Endothelial cell (in vitro differentiated cells): ENCODE measurements at places on chromosomes 1 and 21.

DNA sequence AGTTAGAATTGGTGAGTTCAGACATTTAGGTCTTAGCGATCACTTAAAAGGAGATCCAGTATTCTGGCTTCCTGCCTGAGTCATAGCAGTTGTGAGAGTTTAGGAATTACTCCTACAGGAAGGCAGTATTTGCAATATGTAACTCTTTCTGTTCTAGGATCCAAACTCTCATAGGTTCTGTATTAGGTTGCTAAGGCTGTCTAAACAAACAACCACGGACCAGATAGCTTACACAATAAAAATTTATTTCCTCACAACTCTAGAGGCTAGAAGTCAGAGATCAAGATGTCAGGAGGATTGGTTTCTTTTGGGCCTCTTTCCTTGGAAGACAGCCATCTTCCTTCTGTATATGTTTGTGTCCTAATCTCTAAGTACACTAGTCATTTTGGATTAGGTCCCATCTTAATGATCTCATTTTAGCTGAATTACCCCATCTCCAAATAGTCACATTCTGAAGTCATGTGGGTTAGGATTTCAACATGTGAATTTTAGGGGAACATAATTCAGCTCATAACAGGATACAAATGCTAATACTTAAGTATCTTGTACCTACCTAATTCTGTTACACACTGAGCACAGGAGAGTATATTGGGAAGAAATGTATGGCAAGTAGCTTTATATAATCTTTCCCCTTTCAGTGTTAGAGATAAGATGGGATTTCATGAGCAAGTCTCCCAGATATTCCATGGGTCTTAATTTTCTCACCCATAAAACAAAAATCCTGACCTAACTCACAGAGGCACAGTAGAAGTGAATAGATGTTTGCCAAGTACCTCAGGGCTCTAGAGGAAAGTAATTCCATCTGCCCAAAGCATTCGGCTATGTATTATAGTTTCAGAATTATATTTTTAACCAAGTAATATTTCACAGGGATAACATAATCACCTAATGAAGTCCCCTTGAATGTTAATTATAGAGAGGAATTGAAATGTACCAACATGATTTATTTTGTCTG, 144.4 kb downstream of the PTBP2 start:
- H3K27me3 ChIP-seq, result peaks cover 2% of the 10 kb centered on the region
- no peak overlapping the region for H3K27ac ChIP-seq

DNA sequence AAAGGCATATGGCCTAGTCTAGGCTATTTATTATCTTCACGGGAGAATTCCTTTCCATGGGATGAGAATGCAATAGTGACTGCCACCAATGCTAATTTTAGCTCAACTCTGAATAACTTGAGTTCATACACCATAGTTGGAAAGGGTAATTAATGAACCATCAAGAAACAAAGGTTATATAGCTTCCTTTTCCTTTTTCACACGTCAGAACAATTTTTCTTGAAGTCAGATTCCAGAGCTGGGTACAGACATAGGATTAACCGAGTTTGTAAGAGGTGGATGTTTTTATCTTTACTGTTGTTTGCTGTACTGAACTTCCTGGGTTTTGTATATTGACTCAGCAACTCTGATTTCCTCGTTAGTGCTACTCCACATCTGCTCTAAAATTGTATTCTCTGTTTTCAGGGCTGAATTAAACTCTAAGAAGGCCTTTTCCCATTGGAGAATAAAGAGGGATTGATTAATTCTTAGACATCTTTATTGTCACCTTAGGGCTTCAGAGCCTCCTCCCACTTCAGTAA, 262.0 kb downstream of the NUF2 start:
- H3K4me1 ChIP-seq, result peaks cover 9% of the 10 kb centered on the region
- H3K36me3 ChIP-seq, result no peaks in the 10 kb centered on the region
- no peak for DNase-seq
- H3K27me3 ChIP-seq, result no peaks in the 10 kb centered on the region
- H3K27ac ChIP-seq, result no peak overlapping the region
- H3K4me3 ChIP-seq, result no peak overlapping the region

- H3K27me3 ChIP-seq, result peaks cover 26% of the 10 kb centered on the region
- peaks cover 86% of the 10 kb centered on the region for H3K4me1 ChIP-seq
- DNase-seq, result peak; percentile 74
- peaks cover 14% of the 10 kb centered on the region for H3K36me3 ChIP-seq
- peak within 1 kb of the TSS; percentile 94 for H3K27ac ChIP-seq
- H3K4me3 ChIP-seq, result peak within 1 kb of the TSS; percentile 100
Observed at GRCh38 chr1:155978325-155978972, at the start of gene ARHGEF2. Gene ARHGEF2, minus strand, starts transcription at chr1:155978547. Its CDS starts 120 bp downstream, at chr1:155978427.

DNA sequence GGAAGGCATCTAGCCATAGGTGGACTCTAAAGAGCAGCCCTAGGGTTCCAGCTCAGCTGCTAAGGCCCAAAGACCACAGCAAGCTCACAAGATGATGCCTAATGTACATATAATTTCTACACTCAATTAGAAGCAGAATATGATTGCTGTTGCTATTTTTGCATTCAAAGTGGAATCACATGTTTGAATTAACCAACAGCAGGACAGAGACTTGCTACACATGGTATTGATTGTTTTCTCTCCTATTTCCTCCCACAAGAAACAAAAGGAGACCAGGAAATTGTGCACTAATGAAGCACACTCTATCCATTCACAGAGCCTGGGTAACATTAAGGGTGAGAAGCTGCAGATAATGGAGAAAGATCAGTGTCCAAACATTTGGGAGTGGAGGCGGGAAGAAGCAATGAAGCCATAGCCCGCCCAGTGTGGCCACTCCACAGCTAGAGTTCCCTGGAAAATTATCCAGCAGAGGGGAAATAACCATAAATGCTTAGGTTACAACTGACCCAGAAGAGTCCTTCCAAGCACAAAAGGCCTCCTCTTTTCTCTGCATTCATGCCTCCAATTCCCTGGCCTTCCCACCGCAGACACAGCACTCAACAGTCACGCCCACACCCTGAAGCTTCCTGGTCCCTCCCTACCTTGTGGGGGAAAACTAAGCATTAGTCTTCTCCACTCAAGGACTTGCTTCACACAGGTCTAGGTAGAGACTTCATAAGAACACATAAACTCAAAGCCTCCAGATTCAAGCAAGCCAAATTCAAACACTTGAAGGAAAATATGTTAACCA, 7.5 kb downstream of the CNN3 start:
- H3K4me3 ChIP-seq, result peak overlapping the region; percentile 17
- H3K36me3 ChIP-seq, result peaks cover 55% of the 10 kb centered on the region
- H3K27me3 ChIP-seq, result peaks cover 11% of the 10 kb centered on the region
- peak overlapping the region; percentile 61 for H3K27ac ChIP-seq
- DNase-seq, result no peak
- H3K4me1 ChIP-seq, result peaks cover 84% of the 10 kb centered on the region

DNA sequence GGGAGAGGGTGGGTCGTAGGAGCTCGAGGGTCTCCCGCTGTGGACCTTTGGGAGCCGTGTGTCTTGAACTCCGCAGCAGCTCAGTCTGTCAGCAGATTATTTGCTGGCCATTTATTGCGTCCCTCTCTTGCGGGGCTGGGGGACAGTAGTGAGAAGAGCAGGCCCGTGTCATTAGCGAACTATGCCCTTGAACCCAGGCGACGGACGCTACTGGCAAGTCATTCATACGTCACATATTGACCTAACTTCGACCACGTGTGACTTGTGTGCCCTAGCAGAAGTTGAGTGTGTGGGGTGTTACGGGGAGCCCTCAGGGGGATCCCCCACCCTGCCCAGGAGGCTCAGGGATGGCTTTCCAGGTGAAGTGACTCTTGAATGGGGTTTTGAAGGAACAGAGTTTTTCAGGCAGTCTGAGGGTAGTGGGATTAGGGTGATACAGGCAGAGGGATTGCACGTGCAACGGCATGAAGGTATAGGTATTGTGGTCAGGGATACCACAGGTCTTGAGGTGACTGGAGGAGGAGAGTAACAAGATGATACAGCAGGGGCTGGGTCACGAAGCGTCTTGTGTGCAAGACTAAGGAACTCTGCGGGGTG, 13.0 kb downstream of the RCC1 start:
- peak overlapping the region; percentile 68 for H3K27ac ChIP-seq
- peak overlapping the region; percentile 85 for H3K4me3 ChIP-seq
- peaks cover 7% of the 10 kb centered on the region for H3K36me3 ChIP-seq
- peaks cover 10% of the 10 kb centered on the region for H3K4me1 ChIP-seq
- DNase-seq, result no peak
- peaks cover 13% of the 10 kb centered on the region for H3K27me3 ChIP-seq

- peaks cover 52% of the 10 kb centered on the region for H3K4me1 ChIP-seq
- H3K4me3 ChIP-seq, result no peak overlapping the region
- no peak for DNase-seq
- H3K27me3 ChIP-seq, result peaks cover 14% of the 10 kb centered on the region
Observed at GRCh38 chr1:181094416-181095212, 6.1 kb downstream of the IER5 start.

- peaks cover 3% of the 10 kb centered on the region for H3K4me1 ChIP-seq
- DNase-seq, result no peak
- H3K4me3 ChIP-seq, result no peak overlapping the region
- H3K27me3 ChIP-seq, result peaks cover 3% of the 10 kb centered on the region
- H3K36me3 ChIP-seq, result no peaks in the 10 kb centered on the region
Observed at GRCh38 chr1:22212400-22213233, 69.7 kb upstream of the WNT4 start.

DNA sequence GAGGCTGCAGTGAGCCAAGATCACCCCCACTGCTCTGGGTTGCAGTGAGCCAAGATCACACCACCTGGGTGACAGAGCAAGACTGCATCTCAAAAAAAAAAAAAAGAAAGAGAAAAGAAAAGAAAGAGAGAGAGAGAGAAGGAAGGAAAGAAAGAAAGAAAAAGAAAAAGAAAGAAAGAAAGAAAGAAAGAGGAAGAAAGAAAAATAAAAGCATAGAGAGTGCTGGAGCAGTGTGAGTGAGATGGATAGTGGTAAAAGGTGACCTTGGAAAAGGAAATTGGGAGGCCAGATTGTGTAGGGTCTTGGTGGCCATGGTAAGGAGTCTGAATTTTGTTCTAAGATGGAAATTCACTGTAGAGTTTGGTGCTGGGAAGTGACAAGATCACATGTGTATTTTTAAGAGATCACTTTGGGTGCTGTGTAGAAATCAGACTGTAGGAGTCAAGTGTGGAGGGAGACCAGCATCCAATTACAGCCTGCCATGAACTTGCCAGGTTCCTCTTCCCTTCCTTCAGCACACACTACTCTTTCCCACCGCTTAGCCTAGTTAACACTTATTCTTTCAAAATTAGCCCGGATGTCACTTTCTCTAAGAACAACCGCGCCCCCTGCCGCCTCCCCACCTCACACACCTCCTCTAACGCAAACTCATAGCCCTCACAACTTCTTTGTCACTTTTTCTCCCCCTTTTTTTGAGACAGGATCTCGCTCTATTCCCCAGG, 17.9 kb downstream of the MTX1 start:
- peak; percentile 71 for DNase-seq
- H3K4me3 ChIP-seq, result peak overlapping the region; percentile 91
- peaks cover 25% of the 10 kb centered on the region for H3K4me1 ChIP-seq
- peaks cover 5% of the 10 kb centered on the region for H3K36me3 ChIP-seq

DNA sequence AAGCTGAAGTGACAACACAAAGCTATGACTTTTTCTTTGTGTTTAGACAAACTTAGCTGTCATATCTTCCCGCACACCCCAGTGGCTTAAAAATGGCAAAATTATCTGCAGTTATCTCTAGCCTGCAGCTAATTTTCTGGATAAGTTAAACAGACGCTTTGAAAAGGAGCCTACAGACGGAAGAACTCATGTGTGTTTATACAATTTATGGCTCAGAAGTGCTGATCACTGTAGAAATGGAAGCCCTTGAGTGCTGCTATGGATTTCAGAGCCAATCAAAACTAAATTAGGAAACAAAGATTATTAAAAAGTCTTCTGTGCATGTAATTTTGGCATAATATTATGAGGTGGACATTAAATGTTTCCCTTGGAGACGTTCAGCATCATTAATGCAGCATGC, 11.6 kb downstream of the NTNG1 start:
- DNase-seq, result no peak
- H3K36me3 ChIP-seq, result no peaks in the 10 kb centered on the region
- no peak overlapping the region for H3K4me3 ChIP-seq
- H3K27me3 ChIP-seq, result no peaks in the 10 kb centered on the region
- no peak overlapping the region for H3K27ac ChIP-seq
- peaks cover 2% of the 10 kb centered on the region for H3K4me1 ChIP-seq

GRCh38 chr1:25952841-25953401, 44.9 kb downstream of the PAFAH2 start:
- H3K4me1 ChIP-seq, result peaks cover 15% of the 10 kb centered on the region
- H3K27ac ChIP-seq, result no peak overlapping the region
- DNase-seq, result no peak
- H3K4me3 ChIP-seq, result peak overlapping the region; percentile 40
- H3K36me3 ChIP-seq, result peaks cover 12% of the 10 kb centered on the region

DNA sequence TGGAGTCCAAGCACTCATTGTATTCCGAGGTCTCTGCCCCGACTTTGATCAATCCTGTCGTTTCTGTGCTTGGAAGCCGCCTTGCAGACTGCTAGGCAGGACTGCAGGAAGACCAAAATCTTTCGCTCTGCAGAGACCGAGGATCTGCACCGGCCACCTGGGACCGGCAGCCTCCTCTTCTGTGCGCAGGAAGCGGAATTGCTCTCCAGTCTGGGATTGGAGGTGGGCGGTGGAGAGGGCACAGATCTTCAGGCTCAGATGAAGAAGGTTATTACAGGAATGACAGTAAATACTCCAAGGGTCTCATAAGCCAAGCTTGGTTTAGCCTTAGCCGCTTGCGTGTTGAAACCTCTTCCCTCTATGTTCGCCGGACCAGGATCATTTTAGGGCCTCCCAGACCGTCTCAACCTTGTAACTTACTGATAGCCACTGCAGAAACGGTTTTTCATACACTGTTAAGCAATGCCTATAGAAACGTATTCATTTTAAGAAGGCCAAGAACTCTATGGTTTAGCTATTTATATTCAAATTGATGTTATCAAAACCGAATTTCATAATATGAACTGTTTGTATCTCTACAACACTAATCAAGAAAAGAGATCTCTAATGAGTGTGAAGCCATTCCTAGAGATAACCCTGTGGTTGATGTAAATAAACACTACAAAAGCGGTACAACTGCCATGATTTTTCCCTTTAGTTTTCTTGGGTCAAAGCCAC, 1.1 kb downstream of the MIA3 start:
- H3K36me3 ChIP-seq, result peaks cover 11% of the 10 kb centered on the region
- peak; percentile 51 for DNase-seq
- H3K4me3 ChIP-seq, result peak overlapping the region; percentile 95
- H3K27ac ChIP-seq, result peak overlapping the region; percentile 62
- H3K4me1 ChIP-seq, result peaks cover 15% of the 10 kb centered on the region
- H3K27me3 ChIP-seq, result no peaks in the 10 kb centered on the region

- peaks cover 1% of the 10 kb centered on the region for H3K4me1 ChIP-seq
- H3K27ac ChIP-seq, result no peak overlapping the region
- H3K36me3 ChIP-seq, result no peaks in the 10 kb centered on the region
- H3K4me3 ChIP-seq, result no peak overlapping the region
- peaks cover 1% of the 10 kb centered on the region for H3K27me3 ChIP-seq
Observed at GRCh38 chr1:178877896-178878295, 7.0 kb upstream of the ANGPTL1 start.

DNA sequence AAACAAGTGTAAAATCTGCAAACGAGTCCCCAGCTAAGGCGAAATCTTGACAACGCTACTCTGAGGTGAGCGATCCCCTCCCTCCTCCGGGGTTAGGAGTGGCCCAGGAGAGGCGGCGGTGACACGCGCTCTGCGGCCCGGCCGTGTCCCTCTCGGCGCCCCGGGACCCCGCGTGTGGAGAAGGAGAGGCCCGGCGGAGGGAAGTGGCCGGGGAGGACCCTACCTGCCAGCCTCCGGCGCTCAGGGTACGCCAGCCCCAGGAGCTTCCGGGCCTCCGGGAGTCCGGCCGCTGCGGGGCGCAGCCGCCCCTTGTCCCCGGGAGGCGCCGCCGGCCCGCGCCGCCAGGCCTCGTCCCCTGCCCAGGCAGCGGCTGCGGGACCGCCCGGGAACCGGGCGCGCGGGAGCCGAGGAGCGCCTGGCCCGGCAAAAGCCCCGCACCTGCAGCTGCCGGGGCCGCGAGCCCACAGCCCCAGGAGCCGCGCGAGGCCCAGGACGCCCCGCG, 543 bp downstream of the ABCB10 start:
- H3K4me1 ChIP-seq, result peaks cover 22% of the 10 kb centered on the region
- peak overlapping the region; percentile 24 for H3K27ac ChIP-seq
- peaks cover 4% of the 10 kb centered on the region for H3K27me3 ChIP-seq
- DNase-seq, result peak; percentile 40
- peaks cover 3% of the 10 kb centered on the region for H3K36me3 ChIP-seq
- H3K4me3 ChIP-seq, result peak overlapping the region; percentile 95
